ENCODE measurements at places on chromosomes 5 and 9. TPM values are rescaled to one million over a fixed set of nuclear protein-coding genes. Genes with fewer than 3 reads are reported as not detected.

- peaks cover 31% of the 10 kb centered on the region for H3K4me1 ChIP-seq
- peak; percentile 7 for DNase-seq
- peaks cover 22% of the 10 kb centered on the region for H3K27me3 ChIP-seq
Measured at GRCh38 chr5:151448038-151448985, 909 bp downstream of the SLC36A1 start.

DNA sequence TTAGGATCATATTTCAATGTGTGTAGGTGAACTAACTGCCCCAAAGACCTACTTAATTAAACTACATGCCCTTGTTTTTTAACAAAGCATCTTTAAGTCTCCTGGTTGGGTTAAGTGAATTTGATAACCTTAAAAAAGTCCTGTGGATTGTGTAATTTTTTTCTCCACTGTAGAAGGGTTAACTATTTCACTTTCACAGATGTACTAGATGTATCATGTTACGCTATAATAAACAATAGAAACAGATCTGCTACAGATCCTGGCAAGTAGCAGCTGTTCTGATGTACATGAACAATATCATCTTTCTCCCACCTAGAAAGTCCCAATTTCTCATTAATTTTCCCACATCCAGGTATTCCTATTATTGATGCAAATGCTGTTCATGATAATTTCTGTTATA, 18.9 kb downstream of the KIF24 start:
- no peak for DNase-seq
- H3K27ac ChIP-seq = no peak overlapping the region
- no peak overlapping the region for H3K4me3 ChIP-seq
- H3K36me3 ChIP-seq = peaks cover 1% of the 10 kb centered on the region
- H3K4me1 ChIP-seq = no peaks in the 10 kb centered on the region

DNA sequence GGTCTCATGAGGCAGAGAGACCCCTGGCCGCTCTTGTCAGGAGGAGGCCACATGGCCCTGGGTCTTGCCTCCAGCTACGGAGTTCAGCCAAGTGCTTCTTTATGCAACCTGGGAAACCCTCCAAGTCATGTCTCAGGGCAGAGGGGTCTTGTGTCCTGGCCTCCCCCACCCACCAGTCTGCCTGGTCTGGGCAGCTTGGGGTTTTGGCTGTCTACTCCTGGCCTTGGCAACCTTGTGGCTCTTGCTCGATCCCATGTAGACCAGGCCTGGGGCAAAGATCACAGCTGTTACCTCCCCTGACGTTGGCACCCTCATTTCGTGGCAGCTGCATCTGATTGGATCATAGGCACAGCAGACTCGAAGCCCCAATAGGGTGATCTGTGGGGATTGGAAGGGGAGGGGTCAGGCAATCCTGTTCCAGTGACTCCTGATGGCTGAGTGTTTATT, 28.4 kb downstream of the JADE2 start:
- H3K27me3 ChIP-seq = no peaks in the 10 kb centered on the region
- peak overlapping the region; percentile 97 for H3K27ac ChIP-seq
- peaks cover 47% of the 10 kb centered on the region for H3K36me3 ChIP-seq
- DNase-seq = no peak
- peaks cover 43% of the 10 kb centered on the region for H3K4me1 ChIP-seq

Gene STING1
- total RNA-seq = 213 TPM

GRCh38 chr5:37580106-37580505, 201.0 kb downstream of the WDR70 start:
- no peaks in the 10 kb centered on the region for H3K27me3 ChIP-seq
- no peaks in the 10 kb centered on the region for H3K4me1 ChIP-seq
- no peak for DNase-seq
- no peak overlapping the region for H3K4me3 ChIP-seq

Gene EQTN
- total RNA-seq = not detected

DNA sequence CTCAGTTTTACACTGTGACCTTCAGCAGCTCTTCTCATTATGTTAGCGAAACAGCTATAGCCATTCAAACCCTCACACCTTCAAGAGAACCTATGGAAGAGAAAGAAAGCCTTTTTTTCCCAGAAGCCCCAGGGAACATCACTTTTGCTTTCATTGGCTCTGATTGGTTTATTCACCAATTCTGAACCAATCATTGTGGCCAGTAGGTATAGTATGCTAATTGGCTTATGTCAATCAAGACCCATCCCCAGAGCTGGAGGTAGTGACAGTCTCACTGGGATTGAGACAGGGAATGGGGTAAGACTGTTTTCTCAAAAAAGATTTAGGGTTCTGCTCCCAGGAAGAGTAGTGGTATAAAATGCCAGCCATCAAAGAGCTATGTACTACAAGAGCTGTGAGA, 74.1 kb upstream of the FSD1L start:
- peaks cover 14% of the 10 kb centered on the region for H3K4me1 ChIP-seq
- no peak overlapping the region for H3K4me3 ChIP-seq
- no peaks in the 10 kb centered on the region for H3K36me3 ChIP-seq
- no peak overlapping the region for H3K27ac ChIP-seq

DNA sequence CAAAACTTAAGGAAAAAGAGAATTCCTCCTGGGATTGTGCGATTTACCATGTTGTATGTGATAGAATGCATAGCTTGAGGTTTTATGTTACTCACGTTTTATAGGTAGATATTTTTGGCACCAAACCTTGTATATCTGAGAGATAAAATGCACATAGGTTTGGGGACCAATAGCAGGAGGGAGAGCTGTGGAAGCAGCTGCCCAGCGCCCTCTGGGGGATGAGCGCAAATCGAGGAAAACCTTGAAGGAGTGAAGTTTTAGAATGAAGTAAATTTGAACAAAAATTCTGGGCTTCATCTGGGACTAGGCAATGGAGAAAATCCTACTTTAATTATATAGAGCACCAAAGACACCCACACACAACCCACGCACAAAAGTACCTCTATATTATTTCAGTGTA, 197.0 kb downstream of the ADCY2 start:
- H3K27me3 ChIP-seq = no peaks in the 10 kb centered on the region
- H3K27ac ChIP-seq = no peak overlapping the region
- no peak overlapping the region for H3K4me3 ChIP-seq
- DNase-seq = no peak
- H3K4me1 ChIP-seq = no peaks in the 10 kb centered on the region

Gene SCGB3A2
- not detected for total RNA-seq

GRCh38 chr5:7742241-7742656, 108.7 kb downstream of the CFAP90 start:
- no peaks in the 10 kb centered on the region for H3K27me3 ChIP-seq

GRCh38 chr9:4548811-4549725, 58.8 kb downstream of the SLC1A1 start:
- H3K36me3 ChIP-seq = no peaks in the 10 kb centered on the region
- H3K27ac ChIP-seq = no peak overlapping the region
- DNase-seq = no peak
- peaks cover 12% of the 10 kb centered on the region for H3K4me1 ChIP-seq
- no peak overlapping the region for H3K4me3 ChIP-seq
- no peaks in the 10 kb centered on the region for H3K27me3 ChIP-seq

GRCh38 chr5:543755-544674, 19.8 kb upstream of the SLC9A3 start:
- H3K36me3 ChIP-seq = no peaks in the 10 kb centered on the region
- no peak for DNase-seq
- peaks cover 7% of the 10 kb centered on the region for H3K4me1 ChIP-seq
- H3K27me3 ChIP-seq = peaks cover 10% of the 10 kb centered on the region

Gene SHOC1
- not detected for total RNA-seq

DNA sequence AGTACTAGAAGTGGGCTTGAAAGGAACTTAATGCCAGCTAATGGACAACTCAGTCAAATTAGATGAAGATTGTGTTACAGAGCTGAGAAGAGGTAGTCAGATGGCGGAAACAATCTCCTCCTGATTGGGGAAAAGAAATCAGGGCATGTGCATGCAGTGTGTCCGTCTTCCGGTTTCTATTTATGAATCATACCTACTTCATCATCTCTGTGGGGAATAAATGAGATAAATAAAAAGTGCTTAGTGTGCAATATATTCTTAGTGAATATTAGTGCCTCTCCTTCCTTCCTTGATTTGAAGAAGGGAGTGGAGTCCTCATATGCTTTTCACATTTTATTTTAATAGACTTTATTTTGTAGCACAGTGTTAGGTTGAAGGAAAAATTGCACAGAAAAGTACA, 108.7 kb upstream of the NFIL3 start:
- no peaks in the 10 kb centered on the region for H3K36me3 ChIP-seq
- DNase-seq = no peak
- no peak overlapping the region for H3K4me3 ChIP-seq
- H3K27ac ChIP-seq = no peak overlapping the region
- H3K27me3 ChIP-seq = peaks cover 14% of the 10 kb centered on the region
- H3K4me1 ChIP-seq = no peaks in the 10 kb centered on the region

- DNase-seq = no peak
- no peaks in the 10 kb centered on the region for H3K36me3 ChIP-seq
- no peak overlapping the region for H3K4me3 ChIP-seq
Measured at GRCh38 chr5:181198905-181199519, 6.0 kb downstream of the TRIM7 start.

Gene ERGIC1
- total RNA-seq = 47.4 TPM

DNA sequence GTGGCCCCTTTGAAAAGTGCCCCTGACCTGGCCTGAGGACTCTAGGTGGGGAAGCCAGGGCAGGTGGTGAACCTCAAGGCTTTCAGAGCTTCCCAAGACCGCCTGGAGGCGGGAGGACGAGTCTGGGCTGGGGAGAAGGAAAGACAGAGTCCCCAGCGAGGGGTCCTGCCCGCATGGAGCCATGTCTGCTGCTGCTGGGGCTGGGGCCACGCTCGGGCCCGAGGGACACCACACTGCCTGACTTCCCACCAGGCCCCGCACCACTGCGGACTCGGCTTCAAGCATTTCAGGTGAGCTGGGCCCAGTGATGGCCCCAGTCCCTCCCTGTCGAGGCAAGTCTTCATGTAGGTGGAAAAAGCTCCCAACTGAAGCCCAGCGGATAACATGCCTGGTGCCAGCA, 62.1 kb upstream of the SARDH start:
- H3K36me3 ChIP-seq = no peaks in the 10 kb centered on the region
- no peak for DNase-seq
- H3K4me1 ChIP-seq = no peaks in the 10 kb centered on the region
- H3K27ac ChIP-seq = no peak overlapping the region
- no peaks in the 10 kb centered on the region for H3K27me3 ChIP-seq
- H3K4me3 ChIP-seq = no peak overlapping the region

- H3K4me3 ChIP-seq = no peak overlapping the region
- no peak for DNase-seq
- H3K4me1 ChIP-seq = no peaks in the 10 kb centered on the region
- peaks cover 33% of the 10 kb centered on the region for H3K27me3 ChIP-seq
Measured at GRCh38 chr5:128539038-128539429, 989 bp upstream of the FBN2 start.

- H3K27ac ChIP-seq = no peak overlapping the region
- H3K4me1 ChIP-seq = no peaks in the 10 kb centered on the region
- no peak for DNase-seq
- peaks cover 50% of the 10 kb centered on the region for H3K27me3 ChIP-seq
- H3K4me3 ChIP-seq = no peak overlapping the region
- H3K36me3 ChIP-seq = no peaks in the 10 kb centered on the region
Measured at GRCh38 chr9:96612105-96612965, 7.3 kb downstream of the CDC14B start.

DNA sequence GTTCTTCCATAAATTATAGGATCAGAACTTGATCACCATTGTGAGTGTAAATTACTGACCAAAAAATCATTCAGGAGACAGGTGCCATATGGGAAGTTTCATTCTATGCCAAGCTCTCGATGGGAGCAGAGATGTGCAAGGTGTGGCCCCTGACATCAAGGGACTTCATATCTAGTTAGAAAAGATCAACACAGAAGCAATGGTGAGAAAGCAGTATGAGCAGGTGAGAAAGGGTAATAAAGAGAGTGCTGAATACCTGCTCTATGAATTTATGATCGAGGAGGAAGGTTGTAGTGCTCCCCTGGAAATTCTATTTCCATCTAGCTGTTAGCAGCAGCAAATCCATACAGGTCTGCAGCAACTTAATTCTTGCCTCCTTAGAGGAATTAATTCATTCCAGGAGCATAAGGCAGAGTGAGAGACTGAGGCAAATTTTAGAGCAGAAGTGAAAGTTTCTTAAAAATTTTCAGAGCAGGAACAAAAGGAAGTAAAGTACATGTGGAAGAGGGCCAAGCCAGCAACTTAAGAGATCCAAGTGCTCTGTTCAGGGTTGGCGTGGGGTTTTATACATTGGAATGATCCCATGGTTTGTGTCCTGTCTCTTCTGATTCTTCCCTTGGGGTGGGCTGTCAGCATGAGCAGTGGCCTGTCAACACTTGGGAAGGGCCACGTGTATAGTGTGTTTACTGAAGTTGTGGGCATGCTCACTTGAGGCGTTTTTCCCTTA, 181.8 kb downstream of the SAXO1 start:
- H3K27me3 ChIP-seq = peaks cover 5% of the 10 kb centered on the region
- H3K4me3 ChIP-seq = no peak overlapping the region
- H3K36me3 ChIP-seq = no peaks in the 10 kb centered on the region
- no peak overlapping the region for H3K27ac ChIP-seq
- no peak for DNase-seq

DNA sequence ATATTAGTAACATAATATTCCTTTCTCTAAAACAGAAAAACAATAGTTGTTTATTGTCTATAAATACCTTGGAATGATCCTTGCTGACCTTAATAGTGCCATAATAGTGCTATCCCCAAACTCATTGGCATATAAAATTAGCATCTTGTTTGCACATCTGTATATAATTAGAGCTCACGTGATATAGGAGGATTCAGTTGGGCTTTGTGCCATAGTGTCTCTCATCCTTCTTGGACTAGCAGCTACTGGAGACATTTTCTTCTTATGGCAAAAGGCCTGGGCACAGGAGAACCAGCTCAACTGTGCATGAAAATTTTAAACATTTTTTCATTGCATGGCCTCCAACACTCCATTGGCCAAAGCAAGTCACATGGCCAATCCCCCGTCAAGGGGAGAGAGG, 342.5 kb downstream of the SPATA31D1 start:
- no peak for DNase-seq
- H3K36me3 ChIP-seq = no peaks in the 10 kb centered on the region
- H3K4me3 ChIP-seq = no peak overlapping the region
- H3K27me3 ChIP-seq = no peaks in the 10 kb centered on the region
